ENCODE measurements at places on chromosomes 3 and 15.
A peak's percentile ranks its signal among the peaks of the same experiment; 100 is the strongest.

GRCh38 chr3:44802011-44802410, 40.4 kb downstream of the KIF15 start:
- no peak for DNase-seq

GRCh38 chr3:101936419-101937356, 87.4 kb downstream of the NFKBIZ start:
- peak; percentile 80 for DNase-seq

DNA sequence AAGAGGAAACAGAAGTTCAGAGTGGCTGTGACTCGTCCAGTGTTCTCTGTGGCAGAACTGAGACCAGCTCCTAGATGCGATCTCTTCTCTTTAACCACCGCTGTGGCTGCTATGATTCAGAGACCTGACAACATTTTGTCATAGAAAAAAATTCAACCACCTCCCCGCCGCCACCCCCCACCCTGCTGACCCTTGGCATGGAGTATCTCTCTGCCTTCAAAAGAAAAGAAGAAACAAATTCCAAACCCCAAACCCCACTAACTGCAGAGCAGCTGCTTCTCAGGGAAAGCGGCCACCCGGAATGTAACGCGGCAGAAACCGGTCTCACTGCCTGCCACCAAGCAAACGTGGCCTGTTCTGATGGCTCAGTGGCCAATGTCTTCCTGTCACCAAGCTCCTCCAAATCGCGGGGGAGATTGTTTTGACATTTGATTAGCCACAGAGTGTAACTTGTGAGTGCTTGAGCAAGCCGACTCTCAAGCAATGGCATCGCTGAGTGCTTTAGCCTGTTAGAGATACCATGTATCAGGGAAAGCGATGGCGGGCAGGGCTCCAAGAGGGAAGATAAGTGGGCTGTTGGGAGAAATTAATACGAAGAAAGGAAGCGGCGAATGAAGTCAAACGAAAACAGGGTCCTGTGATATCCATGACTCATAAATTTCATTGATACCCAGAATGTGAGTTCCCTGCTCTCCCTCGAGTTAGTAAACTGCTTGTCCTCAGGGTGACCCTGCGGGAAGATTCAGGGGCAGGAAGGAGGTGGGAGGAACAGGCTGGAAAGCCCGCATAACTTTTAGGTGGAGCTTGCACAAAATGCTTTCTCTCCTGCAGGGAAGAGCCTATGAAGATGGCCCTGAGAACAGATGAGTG, 44.8 kb upstream of the TLE3 start:
- no peak for DNase-seq

GRCh38 chr15:87851497-87851896, 405.0 kb downstream of the NTRK3 start:
- DNase-seq, result no peak

DNA sequence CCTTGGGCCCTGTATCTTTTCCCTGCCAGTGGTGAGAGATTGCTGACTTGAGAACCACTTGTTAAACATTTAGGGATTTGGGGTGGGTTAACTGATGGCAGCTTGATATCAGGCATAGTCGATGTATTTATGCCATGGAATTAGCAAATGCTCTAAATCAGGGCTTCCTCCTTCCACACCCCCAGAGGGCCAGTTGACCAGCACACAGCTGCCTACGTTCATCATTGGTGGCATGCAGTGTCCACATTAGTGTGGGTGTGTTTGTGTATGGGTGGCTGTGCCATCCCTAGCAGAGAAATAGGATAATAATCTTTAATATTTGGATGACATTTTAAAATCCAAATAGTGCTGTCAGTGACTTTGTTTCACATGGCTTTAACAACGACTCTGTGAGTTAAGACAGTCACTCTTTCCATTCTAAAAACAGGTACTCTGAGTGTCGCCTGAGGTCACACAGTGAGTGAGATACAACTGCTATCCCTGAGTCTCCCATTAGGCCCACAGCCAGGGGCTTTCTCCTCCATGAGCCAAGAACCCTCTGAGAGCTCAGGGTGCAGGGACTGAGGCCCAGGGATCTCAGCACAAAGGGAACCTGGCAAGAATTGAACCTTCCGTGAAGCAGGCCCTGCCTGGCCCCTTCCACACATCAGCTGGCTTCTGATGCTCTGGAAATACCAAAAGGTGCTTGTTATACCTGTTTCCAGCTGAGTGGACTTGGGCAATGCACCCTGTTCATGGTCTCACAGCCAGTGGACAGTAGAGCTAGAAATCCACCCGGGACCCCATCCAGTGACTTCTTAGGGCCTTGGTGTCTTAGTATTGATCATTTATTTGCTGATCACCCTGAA, 4.3 kb upstream of the LTF start:
- no peak for DNase-seq

DNA sequence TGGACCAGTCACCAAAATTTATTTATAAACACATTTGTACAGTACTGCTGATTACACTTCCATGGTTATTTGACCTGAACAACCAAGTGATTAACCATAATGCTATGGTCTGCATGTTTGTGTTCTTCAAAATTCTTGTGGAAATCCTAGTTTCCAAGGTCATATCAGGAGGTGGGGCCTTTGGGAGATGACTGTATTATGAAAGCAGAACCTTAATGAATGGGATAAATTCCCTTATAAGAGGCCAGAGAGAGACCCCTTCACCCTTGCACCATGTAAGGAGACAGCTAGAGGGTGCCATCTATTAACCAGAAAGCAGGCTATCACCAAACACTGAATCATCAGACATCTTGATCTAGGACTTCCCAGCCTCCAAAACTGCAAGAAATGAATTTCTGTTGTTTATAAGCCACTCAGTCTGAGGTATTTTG, 1.9 kb downstream of the SCAPER start:
- no peak for DNase-seq

DNA sequence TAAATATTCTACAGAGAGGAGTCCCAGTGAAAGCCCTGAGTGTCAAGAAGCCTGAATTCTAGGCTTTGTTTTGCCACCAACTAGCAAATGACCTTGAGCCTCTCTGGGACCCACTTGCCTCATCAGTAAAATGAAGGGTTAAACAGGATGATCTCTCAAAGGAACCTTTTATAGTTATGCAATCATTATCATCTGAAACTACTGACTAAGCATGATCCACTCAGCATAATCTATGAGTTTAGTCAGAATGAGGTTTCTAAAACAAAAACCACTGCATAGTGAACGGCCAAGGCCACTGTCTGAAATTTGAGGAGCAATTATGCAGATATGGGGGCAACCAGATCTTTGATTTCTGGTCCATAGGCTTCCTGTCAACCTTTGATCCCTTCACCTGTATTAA, 319.0 kb downstream of the MECOM start:
- no peak for DNase-seq

DNA sequence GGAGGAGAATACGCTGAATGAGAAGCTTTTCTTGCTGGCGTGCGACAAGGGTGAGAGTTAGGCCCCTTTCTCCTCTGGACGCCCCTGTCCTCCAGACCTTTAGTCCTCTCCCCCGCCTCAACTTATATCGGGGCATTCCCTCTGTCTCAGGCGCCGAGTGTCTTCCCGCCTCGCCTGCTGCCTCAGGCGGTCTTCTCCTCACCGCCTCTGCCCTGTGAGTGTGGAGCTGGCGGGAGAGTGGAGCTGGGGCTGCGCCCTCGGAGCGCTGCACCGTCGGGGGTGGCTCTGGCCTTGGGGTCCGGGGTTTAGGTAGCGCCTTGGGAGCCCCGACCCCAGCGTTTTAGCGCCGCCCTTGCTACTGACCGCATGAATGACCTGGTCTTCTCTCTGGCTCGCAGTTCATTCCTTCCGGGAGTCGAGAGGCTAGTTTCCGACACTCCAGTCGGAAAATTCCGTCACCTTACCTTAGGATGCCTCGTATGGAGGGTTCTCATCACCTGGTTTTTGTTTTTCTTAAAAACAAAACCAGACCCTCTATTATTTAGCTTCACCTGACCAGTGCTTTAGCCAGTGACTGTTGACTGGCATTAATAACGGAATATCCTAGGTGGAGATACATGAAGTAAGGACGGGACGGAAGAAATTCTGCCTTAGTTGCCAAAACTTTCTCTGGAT, 985 bp downstream of the TRPC1 start:
- peak; percentile 61 for DNase-seq

GRCh38 chr3:118101891-118102290, 932.8 kb downstream of the IGSF11 start:
- peak; percentile 52 for DNase-seq

- no peak for DNase-seq
Observed at GRCh38 chr3:193489949-193490348, 64.7 kb downstream of the ATP13A4 start.

- no peak for DNase-seq
Observed at GRCh38 chr3:163462446-163462845, 1615.8 kb downstream of the SI start.

GRCh38 chr3:143536817-143537535, 311.3 kb downstream of the SLC9A9 start:
- no peak for DNase-seq

GRCh38 chr3:24336101-24336500, 158.5 kb downstream of the THRB start:
- DNase-seq, result no peak

DNA sequence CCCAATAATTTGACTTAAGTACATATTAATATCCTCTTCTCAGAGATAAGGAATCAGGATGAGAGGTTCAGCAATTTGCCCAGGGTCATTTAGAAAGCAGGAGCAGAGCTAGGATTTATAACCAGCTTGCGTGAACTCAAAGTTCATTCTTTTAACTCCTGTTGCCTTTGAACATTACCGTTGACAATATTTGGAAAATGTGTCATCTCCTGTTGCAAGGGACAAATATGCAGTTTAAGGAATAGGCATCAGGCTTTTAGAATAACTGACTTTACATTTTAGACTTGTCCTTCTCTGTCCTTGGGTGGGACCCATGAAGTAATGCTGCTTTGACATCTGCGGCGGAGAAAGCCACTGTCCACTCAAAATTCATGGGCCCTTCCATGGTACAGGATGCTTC, 252.2 kb upstream of the RGMA start:
- no peak for DNase-seq

GRCh38 chr3:17233398-17233800, 348.6 kb downstream of the PLCL2 start:
- DNase-seq, result peak; percentile 87

GRCh38 chr3:129888771-129889170, 4.7 kb downstream of the TMCC1 start:
- peak; percentile 84 for DNase-seq

- no peak for DNase-seq
Observed at GRCh38 chr3:178437236-178437635, 99.0 kb upstream of the KCNMB2 start.

- DNase-seq, result peak; percentile 65
Observed at GRCh38 chr3:86958534-86958933, 32.4 kb downstream of the VGLL3 start.

DNA sequence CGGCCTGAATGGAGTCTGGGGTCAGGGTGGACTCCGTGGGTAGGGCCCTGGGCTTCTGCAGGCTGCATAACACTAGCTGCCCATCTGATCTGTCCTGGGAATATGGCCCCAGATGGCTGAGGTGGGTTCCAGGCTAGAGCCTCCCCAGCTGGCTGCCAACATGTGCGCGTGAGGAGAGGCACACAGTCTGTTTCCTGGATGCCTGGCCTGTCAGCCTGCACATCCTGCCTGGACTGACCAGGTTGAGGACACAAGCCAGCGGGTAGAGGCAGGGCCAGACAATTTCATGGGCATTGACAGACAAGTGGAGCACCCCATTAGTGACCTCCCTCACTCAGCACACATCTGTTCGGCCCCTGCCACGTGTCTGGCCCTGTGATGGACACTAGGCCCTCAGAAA, 29.8 kb upstream of the RPL29 start:
- DNase-seq, result no peak

DNA sequence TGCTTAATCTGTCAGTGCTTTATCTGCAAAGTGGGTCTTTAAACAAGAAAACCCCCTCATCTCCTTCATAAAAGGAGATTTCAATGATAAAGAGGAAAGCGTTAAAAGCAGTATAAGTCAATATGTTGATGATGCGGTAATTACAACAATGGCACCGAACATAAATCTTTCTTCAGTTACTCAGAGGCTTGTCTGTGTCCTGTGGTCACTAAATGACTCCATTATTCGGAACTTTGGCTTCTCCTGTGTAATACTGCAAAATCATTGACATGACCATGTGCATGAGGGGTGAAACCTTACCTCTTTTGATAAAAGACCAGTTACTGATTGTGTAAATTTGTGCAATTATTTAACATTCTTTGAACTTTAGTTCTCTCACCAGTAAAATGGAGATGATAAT, 4.8 kb upstream of the USP3 start:
- no peak for DNase-seq
